ENCODE measurements at places on chromosomes 5 and 9.
A peak's percentile ranks its signal among the peaks of the same experiment; 100 is the strongest.

DNA sequence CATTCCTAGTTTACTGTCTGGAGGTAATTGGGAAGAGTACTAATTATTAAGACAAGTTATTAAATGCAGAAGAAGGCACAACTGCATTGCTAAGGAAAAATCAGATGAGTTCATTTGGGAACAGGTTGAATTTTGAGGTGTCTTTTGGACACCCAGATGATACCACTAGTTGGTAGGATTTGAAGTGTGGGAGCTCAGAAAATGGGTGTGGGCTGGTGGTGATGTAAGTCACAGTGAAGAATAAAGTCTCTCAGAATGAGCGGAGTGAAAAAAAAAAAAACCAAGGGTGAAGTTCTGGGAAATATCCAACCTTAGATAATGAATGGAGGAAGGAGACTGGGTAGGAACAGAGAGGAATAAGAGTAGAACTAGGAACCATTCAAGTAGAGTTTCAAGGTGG lies 35.6 kb upstream of the MYORG start:
- no peak for DNase-seq

- no peak for DNase-seq
These were observed 519 bp downstream of the ZER1 start for GRCh38 chr9:128771094-128771721.

DNA sequence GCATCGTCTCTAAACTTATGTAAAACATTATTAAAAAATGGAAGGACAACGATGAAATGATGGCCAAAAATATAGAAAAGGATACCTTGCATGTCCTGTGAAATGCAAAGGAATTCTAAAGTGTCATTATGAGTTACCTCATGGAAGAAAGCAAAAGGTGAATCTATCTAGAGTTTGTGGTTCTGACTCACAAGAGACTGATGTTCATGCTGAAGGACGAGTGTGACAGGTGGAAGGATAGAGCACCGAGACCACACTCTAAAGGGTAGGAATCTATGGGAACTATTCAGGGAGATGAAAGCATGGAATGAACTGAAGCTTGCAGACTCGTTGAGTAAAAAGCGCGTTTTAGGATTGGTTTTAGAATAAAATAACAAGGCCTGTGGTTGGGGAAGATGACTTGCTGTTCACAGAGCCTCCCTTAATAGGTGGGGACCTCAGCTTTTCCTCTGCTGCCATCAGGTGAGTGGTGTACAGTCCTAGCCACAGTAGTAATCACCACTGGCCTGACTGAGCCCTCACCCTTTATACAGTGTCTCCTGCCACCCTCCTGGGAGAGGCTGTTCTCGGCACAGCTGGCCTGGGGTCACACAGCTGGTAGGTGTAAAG lies 11.2 kb downstream of the TENT4A start:
- DNase-seq = no peak

DNA sequence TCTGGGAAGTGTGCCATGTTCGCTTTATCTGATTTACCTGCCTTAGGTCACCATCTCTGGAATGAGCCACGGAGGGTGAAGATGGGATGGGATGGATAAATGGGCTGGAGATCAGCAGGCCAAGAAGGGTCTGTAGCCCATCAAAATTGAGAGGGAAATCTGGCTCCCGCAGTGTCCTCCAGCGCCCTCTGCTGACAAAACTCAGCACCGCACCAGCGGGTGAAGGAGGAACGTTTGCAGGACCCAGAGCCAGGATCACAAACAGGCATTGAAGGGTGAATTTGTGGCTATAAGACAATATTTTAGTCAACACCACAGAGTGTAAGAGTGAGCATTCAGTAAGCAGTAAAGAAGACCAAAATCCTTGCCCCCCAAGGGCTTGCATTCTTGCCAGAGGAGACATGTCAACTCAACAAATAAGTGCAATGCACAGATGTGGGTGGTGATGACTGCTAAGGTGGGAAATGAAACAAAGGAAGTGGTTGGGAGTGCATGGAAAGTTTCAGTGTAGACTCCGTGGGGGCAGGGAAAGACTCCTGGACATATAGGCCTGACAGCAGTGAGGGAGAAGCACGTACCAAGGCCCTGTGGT lies 124.4 kb downstream of the TENT4A start:
- no peak for DNase-seq

- no peak for DNase-seq
These were observed 324.5 kb downstream of the GADD45G start for GRCh38 chr9:89929315-89929672.

GRCh38 chr9:128503870-128504269 lies 649 bp upstream of the GLE1 start:
- no peak for DNase-seq

DNA sequence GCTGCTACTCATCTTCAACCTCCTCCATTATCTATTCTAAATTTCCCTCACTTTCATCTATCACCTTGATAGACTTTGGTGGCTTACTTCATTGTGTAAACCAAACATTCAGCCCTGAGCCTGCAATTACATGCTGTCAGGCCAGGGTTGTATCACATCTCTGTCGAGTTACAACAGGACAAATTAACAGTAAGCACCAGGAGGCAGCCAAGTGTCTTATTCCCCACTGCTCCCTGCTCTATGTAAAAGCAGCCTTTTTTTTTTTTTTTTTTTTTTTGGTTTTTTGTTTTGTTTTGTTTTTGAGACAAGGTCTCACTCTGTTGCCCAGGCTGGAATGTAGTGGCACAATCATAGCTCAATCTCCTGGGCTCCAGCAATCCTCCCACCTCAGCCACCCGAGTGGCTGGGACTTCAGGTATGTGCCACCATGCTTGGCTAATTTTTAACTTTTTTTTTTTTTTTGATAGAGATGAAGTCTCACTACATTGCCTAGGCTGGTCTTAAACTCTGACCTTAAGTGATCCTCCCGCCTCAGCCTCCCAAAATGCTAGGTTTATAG lies 15.2 kb upstream of the ZCCHC9 start:
- no peak for DNase-seq

DNA sequence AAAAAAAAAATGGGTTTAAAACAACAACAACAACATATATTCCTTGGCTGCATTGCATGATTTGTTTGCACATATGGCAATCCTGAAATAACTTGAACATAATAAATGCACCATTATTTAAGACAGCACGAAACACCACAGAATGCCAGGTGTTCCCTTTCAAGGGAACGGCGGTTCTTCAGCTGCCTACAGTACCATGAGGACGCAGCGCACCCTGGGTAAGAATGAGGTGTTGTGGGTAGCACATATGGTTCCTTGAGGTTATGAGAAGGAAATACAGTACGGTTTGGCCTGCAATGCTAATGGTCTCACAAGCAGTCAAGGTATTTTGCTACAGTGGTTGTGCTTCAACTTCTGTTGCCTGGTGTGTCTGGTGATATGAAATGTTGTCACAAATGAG lies 174.8 kb downstream of the SLC12A2 start:
- DNase-seq = no peak

DNA sequence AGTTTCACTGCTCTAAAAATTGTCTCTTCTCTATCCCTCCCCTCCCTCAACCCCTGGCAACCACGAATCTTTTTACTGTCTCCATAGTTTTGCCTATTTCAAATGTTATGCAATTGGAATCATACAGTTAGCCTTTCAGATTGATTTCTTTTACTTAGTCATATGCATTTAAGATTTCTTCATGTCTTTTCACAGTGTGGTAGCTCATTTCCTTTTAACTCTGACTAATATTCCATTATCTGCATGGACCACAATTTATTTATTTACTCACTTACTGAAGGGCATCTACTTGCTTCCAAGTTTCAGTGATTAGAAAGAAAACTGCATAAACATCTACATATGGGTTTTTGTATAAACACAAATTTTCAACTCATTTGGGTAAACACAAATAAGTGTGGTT lies 372.3 kb downstream of the CDH18 start:
- no peak for DNase-seq

GRCh38 chr5:66151030-66151429 lies 6.9 kb downstream of the SREK1 start:
- DNase-seq = no peak

GRCh38 chr5:38463634-38464521 lies 92.6 kb downstream of the LIFR start:
- DNase-seq = peak; percentile 96
